ENCODE measurements at places on chromosomes 3 and 15. TPM values are rescaled to one million over a fixed set of nuclear protein-coding genes. Genes with fewer than 3 reads are reported as not detected.

Gene MED12L
- total RNA-seq: 4.0 TPM

Gene TRH
- total RNA-seq: 0.17 TPM

Gene CCDC33
- total RNA-seq: not detected

Gene ASB14
- total RNA-seq: not detected

Gene HDAC11
- total RNA-seq: 4.2 TPM

Gene ACKR4
- total RNA-seq: 1.1 TPM

Gene RBM15B
- 34.6 TPM for total RNA-seq

Gene TGM4
- not detected for total RNA-seq

Gene KLHL25
- 4.2 TPM for total RNA-seq

GRCh38 chr3:127735767-127736693 is 63.3 kb downstream of the ABTB1 start:
- peak; percentile 73 for DNase-seq

DNA sequence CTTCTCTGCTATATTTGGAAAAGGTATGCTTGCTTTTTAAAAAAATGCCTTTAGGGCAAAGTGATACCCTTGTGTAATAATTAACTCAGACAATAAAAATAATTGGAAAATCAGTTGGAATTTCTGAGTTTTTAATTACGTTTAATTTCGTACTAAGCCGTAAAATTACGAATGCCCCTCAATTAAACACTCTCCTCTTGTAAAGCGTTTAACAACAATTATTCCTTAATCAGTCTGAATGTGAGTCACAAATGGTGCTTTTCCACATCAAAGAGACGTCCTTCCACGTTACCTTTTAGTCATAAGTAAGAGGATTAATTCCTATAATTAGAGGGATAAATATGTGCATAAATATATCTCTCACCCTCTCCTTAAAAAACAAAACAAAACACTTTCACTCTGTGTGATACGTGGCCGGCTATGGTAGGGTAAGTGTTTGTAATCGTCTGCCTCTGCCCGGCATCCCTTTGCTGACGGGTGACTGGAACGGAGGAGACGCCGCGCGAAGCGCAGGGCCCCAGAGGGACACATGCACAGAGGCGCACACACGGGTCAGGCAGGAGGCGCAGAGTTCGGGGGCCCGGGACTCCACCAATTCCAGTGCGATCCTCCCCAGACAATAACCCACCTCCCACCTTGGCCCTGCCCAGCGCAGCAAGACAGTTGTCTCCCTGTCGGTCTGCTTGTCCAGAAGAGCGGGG is 9.7 kb upstream of the MEIS2 start:
- DNase-seq: no peak

- DNase-seq: no peak
Observed at GRCh38 chr3:118636841-118637240, 397.8 kb downstream of the IGSF11 start.

DNA sequence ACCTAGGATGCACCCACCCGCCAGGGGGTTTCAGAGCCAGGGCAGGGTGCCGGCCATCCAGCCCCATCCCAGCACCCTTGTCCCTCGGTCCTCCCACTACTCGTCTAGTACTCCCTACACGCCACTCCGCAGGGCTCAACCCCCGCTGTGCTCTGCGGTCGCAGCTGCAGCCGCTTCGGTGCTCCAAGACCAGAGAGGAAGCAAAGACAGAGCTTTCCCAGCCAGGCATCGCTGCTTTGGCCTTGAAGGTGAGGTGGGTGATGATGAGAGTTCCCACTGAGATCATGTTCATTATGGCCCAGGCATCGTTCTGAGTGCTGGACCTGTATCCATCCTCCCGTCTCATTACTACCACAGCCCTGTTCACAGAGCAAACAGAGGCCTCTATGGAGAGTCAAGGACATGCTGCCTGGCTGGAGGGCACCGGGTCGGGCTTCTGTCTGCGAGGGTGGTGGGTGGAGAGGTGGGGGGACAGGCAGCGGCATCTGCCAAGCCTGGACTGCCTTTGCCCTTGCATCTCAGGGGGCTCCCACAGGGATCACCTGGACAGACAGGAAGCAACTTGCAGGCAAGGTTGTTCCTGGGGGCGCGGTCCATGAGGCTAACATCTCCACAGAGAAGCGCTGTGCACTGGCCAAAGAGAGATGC is 66.9 kb downstream of the KLF13 start:
- DNase-seq: no peak

GRCh38 chr15:39165020-39165706 is 415.7 kb upstream of the THBS1 start:
- DNase-seq: no peak

DNA sequence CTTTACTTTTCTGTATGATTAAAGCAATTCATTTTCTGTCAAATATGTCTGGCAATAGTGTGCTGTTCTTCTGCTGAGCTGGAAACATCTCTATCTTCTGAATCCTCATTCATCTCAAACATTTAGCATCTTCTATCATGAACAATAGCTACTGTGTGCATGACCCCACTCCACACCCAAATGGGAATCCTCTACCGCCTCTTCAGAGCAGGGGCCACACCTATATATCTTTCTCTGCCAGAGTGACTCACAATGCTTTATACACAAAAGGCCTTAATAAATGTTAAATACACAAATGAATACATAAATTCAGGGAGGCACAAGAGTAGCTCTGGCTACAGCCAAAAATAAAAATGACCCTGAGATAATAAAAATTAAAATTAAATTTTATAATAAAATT is 8.0 kb downstream of the ALDH1A2 start:
- DNase-seq: no peak

GRCh38 chr15:78007964-78008886 is 69.3 kb downstream of the TBC1D2B start:
- DNase-seq: no peak

DNA sequence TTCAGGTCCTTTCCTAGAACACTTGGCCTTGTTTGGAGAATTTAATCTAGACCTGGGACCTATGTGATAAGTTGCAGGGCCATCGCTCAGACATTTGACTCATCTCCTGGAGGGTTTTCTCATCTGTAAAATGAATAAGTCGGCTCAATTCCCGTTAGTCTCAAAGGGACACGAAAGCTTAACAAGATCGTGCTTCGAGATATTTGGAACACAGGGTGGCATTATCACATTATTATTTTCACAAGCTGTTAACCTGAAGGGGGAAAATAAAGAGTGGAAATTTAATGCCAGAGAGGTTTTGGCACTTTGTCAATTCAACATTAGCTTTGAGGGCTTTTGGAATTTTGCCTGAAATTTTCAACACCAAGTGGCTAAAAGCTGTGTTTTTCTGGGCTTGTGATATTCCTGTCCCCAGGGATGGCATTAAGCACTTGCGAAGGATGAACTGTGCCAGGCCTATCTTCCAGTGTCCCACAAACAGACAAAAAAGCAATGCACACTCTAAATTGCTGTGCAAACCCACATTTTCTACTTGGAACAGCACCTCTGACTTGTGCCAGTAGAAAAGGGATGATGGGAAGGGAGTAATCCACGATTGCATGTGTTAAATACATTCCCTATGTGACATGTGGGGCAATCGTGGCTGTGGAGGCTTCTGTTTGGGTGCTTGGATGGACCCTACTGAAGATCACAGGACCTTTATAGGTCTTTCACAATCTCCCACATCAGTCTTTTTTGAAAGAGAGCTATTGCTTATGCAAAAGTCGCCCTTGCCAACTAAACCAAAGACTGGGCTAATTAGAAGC is 478.7 kb downstream of the MFSD1 start:
- DNase-seq: no peak

GRCh38 chr3:159787794-159788205 is 200.8 kb upstream of the IL12A start:
- no peak for DNase-seq

GRCh38 chr3:114192136-114192535 is 13.3 kb upstream of the DRD3 start:
- no peak for DNase-seq

- DNase-seq: peak; percentile 85
Observed at GRCh38 chr3:51682079-51682478, 11.0 kb downstream of the TEX264 start.

- no peak for DNase-seq
Observed at GRCh38 chr3:30620402-30621360, 14.3 kb downstream of the TGFBR2 start.

DNA sequence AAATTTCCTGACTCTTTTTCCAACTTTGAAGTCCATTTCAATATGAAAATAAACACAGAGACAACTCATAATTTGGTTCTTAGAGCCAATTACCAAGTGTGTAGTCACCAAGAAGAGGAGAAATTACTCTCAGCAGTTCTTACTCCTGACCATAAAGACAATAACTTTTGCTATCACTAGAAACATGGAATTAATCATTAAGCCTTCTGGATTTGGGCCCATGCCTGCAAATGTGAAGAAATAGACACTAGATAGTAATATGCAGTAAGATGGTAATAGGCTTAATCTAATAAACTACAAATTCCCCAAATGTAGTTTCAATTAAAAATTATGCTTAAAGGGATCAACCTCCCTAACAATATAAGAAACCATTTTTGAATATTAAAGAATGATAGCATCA is 185.1 kb upstream of the AGTR1 start:
- no peak for DNase-seq

DNA sequence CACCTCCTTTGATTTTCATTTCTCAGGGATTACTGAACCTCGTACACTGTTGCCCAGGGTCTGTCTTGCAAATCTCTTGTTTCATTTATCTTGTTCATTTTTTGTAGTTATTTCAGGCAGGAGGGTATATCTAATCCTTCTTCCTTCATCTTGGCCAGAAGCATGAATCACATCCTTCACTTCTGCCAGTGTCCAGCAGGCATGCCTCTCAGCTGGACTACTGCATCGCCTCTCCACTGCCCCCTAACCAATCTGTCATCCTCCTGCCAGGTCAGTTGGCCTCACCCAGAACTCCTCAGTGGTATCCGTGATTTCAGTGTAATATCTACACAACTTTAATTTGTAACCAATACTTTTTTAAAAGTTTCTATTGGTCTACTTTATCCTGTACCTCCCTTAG is 297.9 kb downstream of the GABRG3 start:
- no peak for DNase-seq

DNA sequence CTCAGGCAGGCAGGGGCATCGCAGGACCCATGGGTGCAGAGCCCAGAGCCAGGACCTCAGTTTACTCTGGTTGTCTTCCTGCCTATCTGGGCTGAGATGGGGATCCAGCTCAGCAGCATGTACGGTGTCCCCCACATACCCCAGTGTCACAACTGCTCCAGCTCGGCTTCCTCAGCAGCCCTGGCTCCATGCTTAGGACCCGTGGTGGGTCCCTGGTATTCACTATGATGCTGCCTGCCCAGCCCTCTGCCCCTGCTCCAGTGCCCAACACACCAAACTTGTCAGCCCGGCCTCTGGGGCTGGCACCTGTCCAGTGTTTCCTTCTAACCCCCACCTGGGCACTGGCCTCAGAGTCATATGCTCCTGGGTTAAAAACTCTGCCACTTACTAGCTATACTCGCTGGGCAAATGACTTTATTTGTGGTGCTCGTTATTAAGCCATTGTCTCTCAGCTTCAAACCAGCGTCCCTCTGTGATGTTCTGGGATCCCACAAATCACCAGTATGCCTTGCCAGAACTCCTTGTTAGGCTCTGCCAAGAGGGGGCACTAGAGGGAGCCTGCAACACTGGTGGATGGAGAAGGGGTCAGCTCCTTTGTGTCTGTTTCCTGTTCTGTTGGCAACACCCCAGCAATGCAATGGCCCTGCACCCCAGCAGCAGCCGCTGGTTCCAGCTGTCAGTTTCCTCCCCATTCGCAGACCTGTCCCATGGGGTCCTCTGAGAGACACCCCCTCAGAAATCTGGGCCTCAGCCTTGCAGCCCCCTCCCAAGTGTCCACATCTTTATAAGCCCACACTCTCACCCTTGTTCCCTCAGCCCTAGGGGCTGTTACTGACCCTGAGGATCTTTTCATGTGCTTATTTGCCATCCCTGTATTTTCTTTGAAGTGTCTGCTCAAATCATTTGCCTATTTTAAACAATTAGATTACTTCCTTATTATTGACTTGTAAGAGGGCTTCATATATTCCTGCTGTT is 24.1 kb upstream of the MRPS22 start:
- DNase-seq: no peak

- no peak for DNase-seq
Observed at GRCh38 chr15:67083135-67083762, 17.8 kb downstream of the SMAD3 start.

- no peak for DNase-seq
Observed at GRCh38 chr3:151227266-151227806, 24.3 kb upstream of the GPR171 start.

DNA sequence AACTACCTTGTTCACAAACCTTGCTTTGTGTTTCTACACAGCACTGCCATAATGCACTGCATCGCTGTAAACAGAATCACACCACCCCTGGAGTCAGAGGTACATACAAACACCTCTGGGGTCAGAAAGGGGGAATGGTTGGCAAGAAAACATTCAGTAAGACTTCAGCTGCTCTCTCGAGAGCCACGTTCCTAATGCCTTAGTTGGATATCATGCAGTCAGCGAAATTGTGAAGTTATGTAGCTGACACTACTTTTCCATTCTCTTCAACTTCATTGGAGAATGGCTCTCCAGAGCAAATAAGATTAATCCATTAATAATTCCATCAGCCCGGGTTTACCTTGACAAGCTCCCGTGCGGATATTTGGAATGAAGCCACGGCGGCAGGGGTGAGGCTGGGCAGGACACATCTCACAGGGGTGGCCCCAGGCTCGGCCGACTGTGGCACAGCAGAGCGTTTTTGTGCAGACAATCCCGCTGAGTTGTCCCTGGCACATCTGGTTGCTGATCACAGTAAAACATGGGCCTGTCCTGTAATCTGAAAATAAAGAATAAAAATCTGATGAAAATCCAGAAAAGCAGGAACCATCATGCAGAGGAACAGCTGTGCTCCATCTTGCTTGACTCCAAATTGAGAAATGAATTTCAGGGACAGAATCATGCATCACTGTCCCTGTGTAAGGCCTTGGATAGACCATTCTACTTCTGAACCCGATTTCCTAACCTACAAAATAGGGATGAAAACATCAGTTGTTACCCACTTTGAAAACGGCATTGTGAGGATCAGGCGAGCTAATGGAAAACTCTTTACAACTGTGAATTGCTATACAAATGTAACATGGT is 108.0 kb downstream of the FBN1 start:
- no peak for DNase-seq

DNA sequence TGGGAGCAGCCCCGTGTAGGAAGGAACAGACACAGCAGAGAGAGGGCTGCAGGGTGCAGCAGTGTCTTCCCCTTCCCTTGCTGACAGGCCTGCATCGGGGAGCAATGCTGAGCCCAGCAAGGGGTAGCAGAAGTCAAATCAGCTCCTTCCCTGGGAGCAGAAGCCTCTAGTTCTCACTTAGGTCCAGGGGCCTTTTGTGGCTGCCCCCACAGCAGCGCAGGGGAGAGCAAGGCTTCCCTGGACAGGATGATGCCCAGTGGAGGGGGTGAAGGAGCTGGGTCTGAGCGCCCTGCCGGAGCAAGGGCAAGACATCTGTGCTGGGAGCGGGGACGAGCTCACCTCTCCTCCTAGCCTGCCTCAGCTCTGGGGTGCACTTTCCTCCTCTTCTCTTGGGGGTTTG is 827 bp downstream of the PLCB2 start:
- DNase-seq: peak; percentile 84

GRCh38 chr15:59002418-59002859 is 15.0 kb downstream of the RNF111 start:
- DNase-seq: no peak

DNA sequence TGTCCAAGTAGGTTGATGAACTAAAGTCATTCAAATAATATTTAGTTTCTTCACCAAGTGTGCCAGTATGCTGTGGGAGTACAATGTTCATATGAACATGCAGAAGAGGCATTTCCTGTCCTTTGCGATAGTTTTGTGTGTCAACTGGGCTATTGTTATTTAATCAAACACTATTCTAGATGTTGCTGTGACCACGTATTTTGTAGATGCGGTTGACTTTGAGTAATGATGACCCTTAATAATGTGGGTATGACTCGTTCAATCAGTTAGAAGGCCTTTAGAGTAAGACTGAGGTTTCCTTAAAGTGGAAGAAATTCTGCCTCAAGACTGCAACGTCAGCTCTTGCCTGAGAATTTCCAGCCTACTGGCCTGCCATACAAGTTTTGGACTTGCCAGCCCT is 470.7 kb upstream of the CBLB start:
- DNase-seq: no peak
